PC-9 (cell line): ENCODE measurements at places on chromosomes 4 and X.

- no peak for DNase-seq
- no peak overlapping the region for H3K27ac ChIP-seq
- H3K27me3 ChIP-seq: no peaks in the 10 kb centered on the region
- no peak overlapping the region for H3K4me3 ChIP-seq
These were observed 17.7 kb upstream of the RP2 start for GRCh38 chrX:46819136-46819535.

DNA sequence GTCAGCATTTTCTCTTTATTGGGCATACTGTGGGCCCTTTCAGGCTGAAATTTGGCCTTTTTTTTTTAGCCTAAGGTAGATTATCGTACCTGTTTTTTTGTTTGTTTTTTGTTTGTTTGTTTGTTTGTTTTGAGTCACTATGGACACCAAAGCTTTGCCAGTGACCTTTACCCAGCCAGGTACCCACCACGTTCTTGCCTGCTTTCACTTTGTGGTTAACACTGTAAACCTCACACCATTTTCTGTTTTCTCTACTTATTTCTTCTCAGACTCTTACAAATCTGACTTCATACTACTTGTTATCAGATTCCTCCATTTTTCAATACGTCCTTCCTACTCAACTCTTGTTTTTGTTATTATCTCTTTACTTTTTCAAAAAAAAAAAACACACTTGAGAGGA lies 81.5 kb downstream of the ZNF674 start:
- no peaks in the 10 kb centered on the region for H3K4me1 ChIP-seq
- H3K4me3 ChIP-seq: no peak overlapping the region
- DNase-seq: no peak
- no peaks in the 10 kb centered on the region for H3K27me3 ChIP-seq
- H3K27ac ChIP-seq: no peak overlapping the region
- no peaks in the 10 kb centered on the region for H3K36me3 ChIP-seq

DNA sequence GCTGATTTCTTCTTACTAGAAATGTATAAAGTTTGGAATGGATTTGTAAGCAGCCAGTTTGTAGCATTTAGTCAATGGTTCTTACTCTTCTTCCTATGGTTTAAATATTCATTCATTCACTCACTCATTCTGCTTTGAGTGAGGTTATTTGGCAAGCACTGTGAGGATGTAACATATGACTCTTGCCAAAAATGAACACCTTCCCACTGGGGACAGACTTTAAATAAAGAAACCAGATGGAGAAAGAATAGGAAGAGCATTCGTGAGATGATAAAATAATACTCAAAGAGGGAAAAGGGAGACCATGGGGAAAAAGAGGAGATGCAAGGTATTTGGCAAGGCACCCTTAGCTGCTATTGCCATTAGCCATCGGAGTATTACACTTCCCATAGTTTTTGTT lies 586.1 kb downstream of the ADGRL3 start:
- H3K4me3 ChIP-seq: no peak overlapping the region
- H3K27ac ChIP-seq: no peak overlapping the region
- no peaks in the 10 kb centered on the region for H3K27me3 ChIP-seq
- no peak for DNase-seq

DNA sequence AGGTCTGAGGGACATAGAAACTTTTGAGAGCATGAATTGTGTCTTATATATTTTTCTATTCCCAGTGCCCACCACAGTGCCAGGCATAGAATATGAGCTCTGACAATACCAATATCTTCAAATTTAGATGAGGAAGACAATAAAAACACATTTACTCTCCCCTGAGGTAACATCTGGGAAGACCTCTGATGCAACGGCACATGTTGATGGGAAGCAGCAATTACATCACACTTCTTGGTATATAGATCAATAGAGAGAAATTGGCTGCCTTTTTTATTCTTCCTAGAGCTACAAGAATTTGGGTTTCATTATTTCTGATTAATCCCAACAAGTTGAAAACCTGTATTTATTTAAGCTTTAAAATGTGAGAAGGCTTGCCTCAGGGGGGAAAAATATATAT lies 67.4 kb upstream of the SMAD1 start:
- H3K36me3 ChIP-seq: no peaks in the 10 kb centered on the region
- no peaks in the 10 kb centered on the region for H3K4me1 ChIP-seq
- no peaks in the 10 kb centered on the region for H3K27me3 ChIP-seq
- H3K27ac ChIP-seq: no peak overlapping the region
- no peak for DNase-seq

GRCh38 chr4:48109413-48110263 lies 24.4 kb downstream of the TXK start:
- H3K27me3 ChIP-seq: no peaks in the 10 kb centered on the region
- no peak overlapping the region for H3K27ac ChIP-seq
- H3K36me3 ChIP-seq: no peaks in the 10 kb centered on the region
- no peaks in the 10 kb centered on the region for H3K4me1 ChIP-seq

DNA sequence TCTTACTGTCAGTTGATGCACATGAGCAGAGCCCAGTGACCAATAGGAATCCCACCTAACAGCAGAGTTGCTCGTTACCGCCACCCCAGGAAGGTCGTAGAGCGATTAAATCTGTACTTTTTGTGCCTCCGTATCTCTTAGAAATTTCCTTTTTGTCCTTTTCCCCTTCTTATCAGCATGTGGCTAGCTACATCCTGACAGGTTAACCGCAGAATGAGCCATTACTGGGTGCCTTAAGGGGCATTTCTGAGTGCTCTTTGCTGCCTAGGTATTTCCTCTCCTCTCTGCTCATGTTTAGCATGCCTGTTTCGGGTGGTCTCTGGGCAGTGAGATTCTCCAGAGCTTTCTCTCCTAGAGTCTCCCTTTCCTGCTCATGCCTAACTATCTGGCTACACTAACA lies 530.5 kb downstream of the FAM133A start:
- no peak overlapping the region for H3K4me3 ChIP-seq
- no peak for DNase-seq
- H3K36me3 ChIP-seq: no peaks in the 10 kb centered on the region
- no peak overlapping the region for H3K27ac ChIP-seq
- no peaks in the 10 kb centered on the region for H3K4me1 ChIP-seq

- no peaks in the 10 kb centered on the region for H3K36me3 ChIP-seq
- H3K27ac ChIP-seq: no peak overlapping the region
- H3K4me3 ChIP-seq: no peak overlapping the region
- no peak for DNase-seq
These were observed 321.3 kb downstream of the RAB28 start for GRCh38 chr4:13162886-13163285.

DNA sequence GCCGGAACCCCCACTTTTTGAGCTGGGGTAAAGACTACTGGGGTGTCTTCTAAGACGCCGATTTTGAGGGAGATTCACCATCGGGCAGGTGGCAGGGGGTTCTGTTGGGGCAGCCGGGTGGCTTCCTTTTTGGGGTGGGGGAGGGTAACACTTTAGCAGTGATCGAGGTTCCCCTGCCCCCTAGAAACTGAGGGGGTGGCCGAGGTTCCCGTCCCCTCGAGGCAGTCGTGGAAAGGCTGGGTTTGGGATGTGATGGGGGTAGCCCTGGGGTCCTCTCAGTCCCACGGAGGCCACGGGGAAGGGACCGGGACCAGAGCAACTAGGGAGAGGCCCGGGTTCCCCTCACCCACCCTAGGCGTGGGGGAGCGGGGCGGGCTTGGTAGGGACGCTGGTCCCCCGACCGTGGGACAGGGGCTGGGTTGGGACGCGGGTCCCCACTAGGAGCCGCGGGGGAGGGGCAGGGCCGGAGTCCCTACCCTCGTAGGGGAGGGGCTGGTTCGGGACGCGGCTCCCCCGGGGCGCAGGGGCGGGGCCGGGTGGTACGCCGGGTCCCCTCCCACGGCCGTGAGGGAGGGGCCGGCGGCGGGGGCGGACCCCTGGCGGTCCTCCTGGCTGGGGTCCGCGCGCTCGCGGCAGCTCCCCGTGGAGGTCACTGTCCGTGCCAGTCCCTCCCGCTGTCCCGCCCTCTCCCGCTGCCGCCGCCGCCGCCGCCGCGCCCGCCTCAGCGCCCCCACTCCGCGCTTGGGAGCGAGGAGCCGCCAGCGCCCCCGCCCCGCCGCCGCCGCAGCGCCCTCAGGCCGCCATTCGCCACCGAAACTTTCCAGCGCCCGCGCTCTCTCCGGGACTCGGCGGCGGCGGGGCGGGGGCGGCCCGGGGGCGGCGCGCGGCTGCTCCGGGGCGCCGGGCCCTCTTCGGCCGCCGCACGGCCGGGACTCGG lies at the start of gene TBL1X:
Gene TBL1X, plus strand, starts transcription at position 624 of the 937 bp plus-strand sequence. CDS start 188,529 bp downstream, outside the sequence.
- no peak for DNase-seq
- H3K27me3 ChIP-seq: no peaks in the 10 kb centered on the region
- H3K4me3 ChIP-seq: peak within 1 kb of the TSS; percentile 73

- H3K36me3 ChIP-seq: no peaks in the 10 kb centered on the region
- DNase-seq: no peak
- no peak overlapping the region for H3K27ac ChIP-seq
These were observed 17.1 kb upstream of the DDX60 start for GRCh38 chr4:168335621-168336020.

DNA sequence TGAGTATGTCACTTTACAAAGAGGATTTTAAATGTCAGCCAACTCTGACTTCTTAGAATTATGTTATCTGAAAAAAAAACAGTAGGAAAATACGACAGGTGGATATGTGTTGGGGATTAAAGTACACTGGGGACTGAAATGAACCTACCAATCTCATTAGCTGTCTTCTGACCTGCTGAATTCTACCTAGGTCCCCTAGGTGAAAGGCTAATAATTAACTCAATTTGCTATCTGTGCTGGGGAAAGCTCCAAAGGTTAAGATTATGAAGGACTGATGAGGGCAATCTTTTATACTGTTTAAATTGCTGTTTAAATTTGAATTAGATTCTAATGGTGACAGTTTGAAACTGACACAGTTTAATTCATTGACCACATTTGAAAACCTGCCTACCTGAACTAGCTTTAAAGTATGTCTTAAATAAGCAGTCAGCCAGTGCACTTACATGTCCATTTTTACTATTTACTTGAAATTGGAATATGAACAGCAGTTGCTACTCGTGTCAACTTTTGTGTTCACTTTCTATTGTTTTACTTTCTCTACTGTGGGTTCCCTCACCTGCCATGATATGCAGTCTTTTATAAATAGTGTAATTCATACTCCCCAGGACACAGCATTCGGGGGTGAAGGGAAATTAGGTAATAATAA lies 977.3 kb downstream of the C4orf33 start:
- DNase-seq: no peak
- H3K27me3 ChIP-seq: no peaks in the 10 kb centered on the region
- H3K27ac ChIP-seq: no peak overlapping the region
